ENCODE measurements at places on chromosomes 2 and 18.
A peak's percentile ranks its signal among the peaks of the same experiment; 100 is the strongest.

- no peak for DNase-seq
Observed at GRCh38 chr2:117351396-117351795, 463.1 kb upstream of the DDX18 start.

DNA sequence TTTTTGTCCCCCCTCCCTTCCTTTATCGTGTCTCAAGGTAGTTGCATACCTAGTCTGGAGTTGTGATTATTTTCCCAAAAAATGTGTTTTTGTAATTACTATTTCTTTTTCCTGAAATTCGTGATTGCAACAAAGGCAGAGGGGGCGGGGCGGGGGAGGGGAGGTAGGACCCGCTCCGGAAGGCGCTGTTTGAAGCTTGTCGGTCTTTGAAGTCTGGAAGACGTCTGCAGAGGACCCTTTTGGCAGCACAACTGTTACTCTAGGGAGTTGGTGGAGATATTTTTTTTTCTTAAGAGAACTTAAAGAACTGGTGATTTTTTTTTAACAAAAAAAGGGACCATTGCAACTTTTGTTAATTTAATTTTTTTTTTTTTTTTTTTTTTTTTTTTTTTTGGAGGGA lies 2.1 kb downstream of the SOX11 start:
- DNase-seq, result no peak

DNA sequence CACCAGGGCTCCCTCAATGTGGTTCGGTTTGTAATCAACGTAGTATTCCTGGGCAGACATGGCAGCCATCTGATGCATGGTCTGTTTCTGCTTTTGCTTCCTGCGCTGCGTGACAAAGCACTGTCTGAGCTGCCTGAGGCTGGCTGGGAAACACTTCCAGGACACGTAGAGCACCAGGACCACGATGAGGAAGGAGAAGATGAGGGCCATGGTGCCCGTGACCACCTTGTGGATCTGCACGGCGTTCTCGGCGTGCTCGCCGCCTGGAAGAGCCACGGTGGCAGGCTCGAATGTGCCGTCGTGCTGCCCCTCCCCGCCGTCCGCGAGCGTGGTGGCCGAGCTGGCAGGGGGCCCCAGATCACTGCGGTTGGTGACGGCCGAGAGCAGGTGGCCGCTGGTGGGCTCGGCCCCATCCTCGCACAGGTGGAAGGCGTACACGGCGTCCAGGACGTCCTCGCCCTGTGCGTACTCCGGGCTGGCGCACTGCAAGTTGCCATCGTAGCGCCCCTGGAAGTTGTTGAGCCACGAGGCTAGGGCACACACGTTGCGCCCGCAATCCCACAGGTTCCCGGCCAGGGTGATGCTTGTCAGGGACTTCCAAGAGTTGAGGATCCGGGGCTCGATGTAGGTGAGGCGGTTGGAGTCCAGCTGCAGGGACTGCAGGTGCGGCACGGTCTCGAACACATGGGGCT lies 2.1 kb downstream of the LRRTM1 start:
- no peak for DNase-seq

- DNase-seq, result no peak
Observed at GRCh38 chr18:12857991-12858544, 26.0 kb downstream of the PTPN2 start.

DNA sequence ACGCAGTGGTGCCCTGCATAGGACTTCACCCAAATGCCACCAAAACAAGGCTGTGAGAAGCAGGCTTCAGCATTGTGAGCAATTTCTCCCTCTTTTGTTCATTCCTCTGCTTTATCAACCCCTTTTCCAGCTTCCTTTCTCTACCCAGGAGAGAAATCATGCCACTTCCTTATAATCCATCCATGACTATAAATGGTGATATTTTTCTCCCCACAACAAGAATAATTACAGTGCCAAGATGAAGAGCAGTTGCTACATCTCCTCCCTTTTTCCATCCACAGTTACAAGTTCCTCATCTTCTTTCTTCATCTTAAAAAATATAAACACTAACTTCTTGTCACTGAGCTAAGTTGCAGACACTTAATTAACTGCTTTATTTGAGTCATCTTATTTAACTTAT lies 167.2 kb downstream of the ANTXR1 start:
- no peak for DNase-seq

DNA sequence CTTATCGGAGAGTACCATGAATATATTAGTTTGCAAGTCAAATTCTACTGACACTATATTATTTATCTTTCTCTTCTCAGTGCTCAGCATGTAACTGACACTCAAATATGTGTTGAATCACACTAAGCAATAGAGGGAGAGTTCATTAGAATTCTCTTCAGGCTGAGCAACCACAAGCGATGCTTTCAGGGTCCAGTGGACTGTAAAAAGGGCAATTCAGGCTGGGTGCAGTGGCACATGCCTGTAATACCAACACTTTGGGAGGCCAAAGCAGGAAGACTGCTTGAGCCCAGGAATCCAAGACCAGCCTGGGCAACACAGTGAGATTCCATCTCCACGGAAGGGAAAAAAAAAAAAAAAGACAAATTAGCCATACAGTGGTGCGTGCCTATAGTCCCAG lies 16.3 kb downstream of the PDE6D start:
- no peak for DNase-seq

DNA sequence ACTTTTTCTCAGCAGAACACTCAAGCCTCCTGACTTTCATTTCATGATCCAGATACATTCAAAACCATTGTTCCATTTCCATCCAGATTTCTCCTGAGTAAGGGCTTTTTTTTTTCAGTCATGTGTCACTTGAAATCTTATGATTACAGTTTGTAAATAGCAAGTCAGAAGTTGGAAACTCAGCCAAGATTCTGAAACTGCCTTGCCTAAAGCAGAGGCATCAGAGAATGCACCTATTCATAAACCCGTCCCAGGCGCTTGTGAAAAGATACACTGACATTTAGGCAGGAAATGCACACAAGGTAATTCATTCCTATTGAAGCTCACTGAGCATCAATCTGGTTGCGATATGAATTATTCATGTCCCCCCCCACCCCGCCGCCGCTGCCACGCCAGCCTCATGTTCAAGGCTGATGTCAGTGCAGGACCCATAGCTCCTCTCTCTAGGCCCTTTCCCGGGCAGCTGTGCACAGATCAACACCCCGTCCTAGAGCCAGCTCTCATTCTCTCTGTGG lies 30.4 kb upstream of the MGAT4A start:
- peak; percentile 37 for DNase-seq

DNA sequence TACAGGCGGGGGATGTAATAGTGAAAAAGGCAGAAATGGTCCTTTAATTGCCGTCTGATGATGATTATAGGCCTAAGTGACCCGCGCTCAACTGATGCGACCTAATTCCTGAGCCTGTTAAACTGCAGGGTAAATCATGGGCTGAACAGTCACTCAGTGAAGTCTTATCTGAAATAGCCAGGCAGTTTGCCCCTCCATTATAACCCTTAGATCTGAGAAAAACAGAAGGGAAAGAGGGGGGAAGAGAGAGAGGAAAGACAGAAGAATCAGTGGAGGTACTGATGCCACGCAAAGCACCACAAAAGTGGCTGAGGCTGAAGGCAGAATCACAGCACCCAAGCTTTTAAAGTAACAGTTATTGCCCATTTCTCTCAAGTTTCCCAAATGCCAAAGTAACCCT lies 73.1 kb upstream of the DNMT3A start:
- DNase-seq, result no peak

GRCh38 chr2:64284751-64285150 lies 140.5 kb upstream of the PELI1 start:
- no peak for DNase-seq

GRCh38 chr2:214881647-214882202 lies 72.2 kb upstream of the BARD1 start:
- no peak for DNase-seq

GRCh38 chr18:76376225-76376624 lies 118.8 kb downstream of the ZNF516 start:
- no peak for DNase-seq

GRCh38 chr18:55102501-55102900 lies 143.2 kb upstream of the CCDC68 start:
- DNase-seq, result no peak

DNA sequence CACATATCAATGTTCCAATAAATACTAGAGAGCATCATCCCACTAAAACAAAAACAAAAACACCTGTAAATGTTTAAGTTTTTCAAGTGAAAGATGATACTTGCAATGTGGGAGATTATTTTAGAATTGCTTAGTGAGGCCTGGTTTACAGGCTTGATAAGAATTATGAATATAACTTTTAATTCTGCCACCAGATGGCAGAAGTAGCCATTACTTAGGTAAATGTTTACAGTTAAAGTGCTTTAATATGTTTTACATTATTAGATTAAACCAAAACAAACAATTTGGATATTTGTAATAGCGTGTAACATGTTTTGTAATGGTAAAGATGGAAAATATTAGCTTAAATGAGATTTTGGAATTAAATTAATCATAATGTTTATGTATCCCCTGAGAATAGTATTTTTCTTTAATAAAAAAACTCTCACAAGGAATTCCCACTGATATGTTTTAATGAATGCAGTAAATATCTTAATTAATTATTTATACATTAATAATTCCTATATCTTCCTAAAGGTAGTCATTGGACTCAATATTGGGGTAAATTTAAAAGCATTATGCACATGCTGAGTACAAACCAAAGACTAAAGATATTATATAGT lies 522.0 kb downstream of the SPAG16 start:
- DNase-seq, result no peak

- no peak for DNase-seq
Observed at GRCh38 chr2:230949966-230950873, 25.2 kb upstream of the GPR55 start.

GRCh38 chr2:230666885-230667712 lies 45.5 kb upstream of the CAB39 start:
- DNase-seq, result no peak

- DNase-seq, result no peak
Observed at GRCh38 chr2:75162259-75162658, 37.1 kb downstream of the TACR1 start.

DNA sequence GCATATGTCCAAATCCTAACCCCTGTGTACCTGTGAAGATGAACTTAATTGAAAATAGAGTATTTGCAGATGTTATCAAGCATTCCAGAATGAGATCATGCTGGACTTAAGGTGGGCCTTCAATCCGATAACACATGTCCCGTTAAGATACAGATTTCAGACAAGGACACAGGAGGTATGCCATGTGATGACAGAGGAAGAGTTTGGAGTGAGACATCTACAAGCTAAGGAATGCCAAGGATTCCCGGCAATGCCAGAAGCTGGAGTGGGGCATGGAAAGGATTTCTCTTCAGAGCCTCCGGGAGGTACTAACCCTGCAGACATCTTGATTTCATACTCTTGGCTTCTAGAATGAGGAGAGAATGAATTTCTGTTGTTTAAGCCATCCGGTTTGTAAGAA lies 231.7 kb downstream of the ALK start:
- DNase-seq, result no peak

DNA sequence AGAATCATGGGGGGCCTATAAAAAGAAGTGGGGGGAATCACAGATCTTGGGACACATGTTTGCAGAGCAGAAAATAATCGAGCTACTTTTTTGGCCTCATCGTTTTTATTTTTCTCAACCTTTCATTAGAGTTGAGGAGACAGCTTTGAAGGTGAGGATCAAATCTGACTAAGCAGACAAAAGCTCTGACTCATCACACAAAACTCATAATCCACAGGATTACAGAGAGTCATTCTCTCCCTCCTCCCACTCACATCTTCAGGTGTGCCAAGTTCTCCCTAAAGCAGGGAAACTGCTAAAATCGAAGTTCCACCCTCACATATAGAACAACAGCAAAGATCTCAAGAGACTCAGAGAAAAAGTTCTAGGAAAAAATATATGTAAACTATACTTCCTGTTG lies 15.6 kb downstream of the BAZ2B start:
- DNase-seq, result no peak

DNA sequence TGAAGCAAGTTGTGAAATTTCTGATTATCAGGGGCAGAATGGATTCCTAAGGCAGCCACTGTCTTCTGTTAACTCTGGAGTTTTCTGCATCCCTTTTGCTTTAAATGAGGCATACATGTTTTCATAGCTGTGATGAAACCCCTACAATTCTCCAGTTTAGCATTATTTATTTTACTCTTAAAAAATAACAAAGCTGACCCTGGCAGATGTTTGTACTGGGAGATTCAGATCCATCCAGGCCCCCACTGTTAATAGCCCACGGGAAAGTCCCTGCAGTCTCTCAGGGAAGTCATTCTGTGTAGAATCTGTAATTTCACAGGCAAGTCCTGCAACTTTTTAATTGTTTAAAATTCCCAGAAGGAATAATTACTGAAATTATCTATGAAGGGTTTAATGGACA lies 353 bp upstream of the SULT1C4 start:
- DNase-seq, result no peak

DNA sequence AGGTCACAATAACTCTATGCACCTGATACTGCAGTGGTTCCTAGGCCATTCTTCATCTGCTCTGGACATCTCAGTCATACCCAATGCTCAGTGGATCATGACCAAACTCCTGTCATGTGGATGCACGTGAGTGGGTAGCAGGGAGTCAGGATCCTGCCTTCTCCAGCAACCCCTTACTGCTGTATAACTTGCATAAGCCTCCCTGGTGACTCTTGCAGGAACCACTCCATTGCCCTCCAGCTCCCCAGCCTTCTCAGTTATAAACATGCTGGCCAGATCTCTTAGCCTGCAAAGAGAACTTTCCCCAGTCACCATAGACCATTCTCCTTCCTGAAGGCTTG lies 98.6 kb upstream of the ZNF397 start:
- DNase-seq, result no peak

- DNase-seq, result no peak
Observed at GRCh38 chr2:209578394-209579001, 154.7 kb downstream of the MAP2 start.

- DNase-seq, result no peak
Observed at GRCh38 chr2:214139630-214140284, 271.1 kb upstream of the VWC2L start.

Measured in activated CD8-positive, alpha-beta memory T cell treated with anti-CD3 and anti-CD28 coated beads for 1 hour (primary cell).